ENCODE measurements at places on chromosomes 16 and 17.
A peak's percentile ranks its signal among the peaks of the same experiment; 100 is the strongest.

DNA sequence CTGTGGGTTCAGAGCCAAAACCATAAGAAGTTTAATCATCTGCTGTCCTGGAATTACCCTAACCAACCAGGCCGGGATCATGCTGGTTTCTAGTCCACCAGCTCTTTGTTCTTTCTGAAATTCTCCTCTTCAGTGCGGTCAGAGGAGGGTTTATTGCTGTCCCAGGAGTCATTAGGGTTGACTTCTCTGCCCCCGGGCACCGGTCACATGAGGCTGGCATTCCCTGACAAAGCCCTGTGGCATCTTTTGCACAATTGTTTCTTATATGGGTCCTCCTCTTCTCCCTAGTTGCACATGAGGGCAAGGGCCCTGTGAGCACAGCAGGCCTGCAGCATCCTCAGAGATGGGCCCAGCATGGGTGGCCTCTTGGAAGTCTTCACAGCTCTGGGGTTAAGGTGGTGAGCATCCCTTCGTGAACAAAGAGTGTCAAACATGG is 243.9 kb downstream of the IRF8 start:
- no peak overlapping the region for H3K27ac ChIP-seq
- peaks cover 5% of the 10 kb centered on the region for H3K27me3 ChIP-seq
- no peak for DNase-seq
- no peaks in the 10 kb centered on the region for H3K4me1 ChIP-seq
- H3K36me3 ChIP-seq, result no peaks in the 10 kb centered on the region
- no peak overlapping the region for H3K4me3 ChIP-seq

DNA sequence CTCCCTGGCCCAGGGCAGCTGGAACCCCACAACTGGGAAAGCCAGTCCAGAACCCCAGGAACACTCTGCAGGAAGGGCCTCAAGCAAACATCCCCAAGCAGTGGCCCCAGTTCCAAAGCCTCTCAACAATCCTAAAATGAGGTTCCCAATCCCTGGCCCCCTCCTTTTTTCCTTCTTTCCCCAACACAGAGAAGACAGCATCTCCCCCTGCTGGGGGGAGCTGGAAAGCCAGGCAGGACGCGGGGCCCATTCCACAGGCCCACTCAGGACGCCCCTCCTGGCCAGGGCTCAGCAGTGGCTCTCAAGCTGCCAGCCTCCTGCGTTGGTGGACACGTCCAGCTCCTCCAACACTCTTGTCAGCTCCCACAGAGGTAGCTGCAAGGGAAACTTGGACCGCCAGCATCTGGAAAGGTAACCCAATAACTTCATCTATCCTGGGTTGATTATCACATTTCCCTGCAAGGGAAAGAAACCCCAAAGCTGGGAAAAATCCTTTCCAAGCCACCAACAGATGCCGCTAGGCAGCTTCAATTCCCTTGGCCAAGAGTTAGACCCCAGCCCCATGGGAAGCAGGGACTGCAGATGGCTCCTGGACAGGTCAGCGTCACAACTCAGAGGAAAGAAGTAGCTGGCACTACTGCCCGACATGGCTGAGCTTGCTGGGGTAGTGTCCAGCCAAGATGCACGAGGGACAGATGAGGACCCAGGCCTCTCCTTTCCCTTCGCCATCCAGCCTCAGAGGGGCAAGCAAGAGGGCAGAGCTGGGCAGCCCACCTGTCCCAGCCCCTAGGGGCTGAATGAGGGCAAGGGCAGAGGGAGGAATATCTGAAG is 7.6 kb downstream of the HDAC5 start:
- peaks cover 3% of the 10 kb centered on the region for H3K36me3 ChIP-seq
- peak; percentile 22 for DNase-seq
- H3K4me1 ChIP-seq, result peaks cover 7% of the 10 kb centered on the region
- H3K4me3 ChIP-seq, result no peak overlapping the region
- H3K27ac ChIP-seq, result no peak overlapping the region
- no peaks in the 10 kb centered on the region for H3K27me3 ChIP-seq

- no peak for DNase-seq
- H3K36me3 ChIP-seq, result no peaks in the 10 kb centered on the region
Observed at GRCh38 chr17:70520447-70520846, 351.1 kb downstream of the KCNJ2 start.

DNA sequence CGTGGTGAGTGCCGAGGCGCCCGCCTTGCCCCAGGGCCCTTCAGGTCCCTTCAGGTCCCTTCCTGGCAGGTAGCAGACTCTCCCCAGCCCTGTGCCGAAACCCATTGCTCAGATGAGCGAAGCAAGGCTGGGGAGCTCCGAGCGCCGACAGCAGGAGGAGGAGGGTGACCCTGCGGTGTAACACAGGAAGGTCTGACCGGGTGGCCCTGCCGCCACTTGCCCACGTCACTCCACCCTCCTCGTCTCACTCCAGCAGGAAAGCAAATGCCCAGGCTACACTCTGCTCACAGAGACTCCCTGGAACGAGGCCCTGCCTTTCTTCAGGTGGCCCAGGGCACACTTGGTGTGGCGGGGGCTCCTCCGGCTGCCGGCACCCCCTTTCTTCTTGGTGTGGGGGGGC is 57.2 kb downstream of the ACTG1 start:
- no peaks in the 10 kb centered on the region for H3K36me3 ChIP-seq
- H3K27ac ChIP-seq, result no peak overlapping the region
- H3K27me3 ChIP-seq, result no peaks in the 10 kb centered on the region
- no peak for DNase-seq
- no peak overlapping the region for H3K4me3 ChIP-seq
- H3K4me1 ChIP-seq, result peaks cover 11% of the 10 kb centered on the region

- no peak overlapping the region for H3K27ac ChIP-seq
- no peaks in the 10 kb centered on the region for H3K36me3 ChIP-seq
- H3K27me3 ChIP-seq, result peaks cover 58% of the 10 kb centered on the region
- no peak for DNase-seq
- no peaks in the 10 kb centered on the region for H3K4me1 ChIP-seq
- no peak overlapping the region for H3K4me3 ChIP-seq
Observed at GRCh38 chr16:28062847-28063521, 530 bp downstream of the GSG1L start.

DNA sequence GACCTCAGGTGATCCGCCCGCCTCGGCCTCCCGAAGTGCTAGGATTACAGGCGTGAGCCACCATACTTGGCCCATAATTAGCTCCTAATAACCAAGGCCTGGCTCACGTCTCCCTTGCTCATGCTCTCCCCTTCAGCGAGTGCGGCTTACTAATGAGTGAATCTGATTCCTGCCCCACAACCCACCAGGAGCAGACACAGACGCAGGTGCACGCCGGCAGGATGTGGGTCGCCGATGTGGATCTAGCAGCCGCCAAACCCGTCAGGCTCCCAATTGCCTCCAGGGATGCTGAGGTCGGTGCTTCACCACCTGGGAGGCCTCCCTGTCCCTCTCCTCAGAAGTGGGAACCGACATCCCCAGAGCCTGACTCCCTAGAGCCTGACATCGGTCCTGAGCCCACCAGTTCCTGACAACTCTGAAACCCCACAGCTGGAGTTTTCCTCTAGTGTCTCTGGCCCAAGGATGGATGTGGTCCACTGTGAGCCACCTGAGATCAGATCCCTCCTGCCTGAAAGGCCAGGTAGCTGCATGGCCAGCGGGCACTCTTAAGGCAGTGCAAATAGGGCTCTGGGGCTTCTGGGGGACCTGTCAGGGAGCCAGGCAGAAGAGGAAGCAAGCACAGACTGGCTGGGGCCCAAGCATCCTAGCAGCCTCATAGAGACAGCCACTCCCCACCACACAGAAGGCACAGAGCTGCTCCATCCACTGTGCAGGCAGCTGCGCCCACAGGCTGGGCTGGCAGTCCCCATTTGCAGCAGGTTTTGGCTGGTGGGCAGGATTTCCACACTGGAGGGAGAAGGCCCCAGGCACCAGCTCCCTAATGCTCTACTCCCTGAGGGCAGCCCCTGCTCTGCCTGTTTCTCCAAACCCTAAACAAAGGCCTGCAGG is 10.8 kb downstream of the EXOC7 start:
- no peaks in the 10 kb centered on the region for H3K27me3 ChIP-seq
- H3K4me3 ChIP-seq, result no peak overlapping the region
- no peak overlapping the region for H3K27ac ChIP-seq
- H3K36me3 ChIP-seq, result peaks cover 51% of the 10 kb centered on the region
- H3K4me1 ChIP-seq, result peaks cover 6% of the 10 kb centered on the region
